ENCODE measurements at places on chromosomes 3 and 15.
A peak's percentile ranks its signal among the peaks of the same experiment; 100 is the strongest.

DNA sequence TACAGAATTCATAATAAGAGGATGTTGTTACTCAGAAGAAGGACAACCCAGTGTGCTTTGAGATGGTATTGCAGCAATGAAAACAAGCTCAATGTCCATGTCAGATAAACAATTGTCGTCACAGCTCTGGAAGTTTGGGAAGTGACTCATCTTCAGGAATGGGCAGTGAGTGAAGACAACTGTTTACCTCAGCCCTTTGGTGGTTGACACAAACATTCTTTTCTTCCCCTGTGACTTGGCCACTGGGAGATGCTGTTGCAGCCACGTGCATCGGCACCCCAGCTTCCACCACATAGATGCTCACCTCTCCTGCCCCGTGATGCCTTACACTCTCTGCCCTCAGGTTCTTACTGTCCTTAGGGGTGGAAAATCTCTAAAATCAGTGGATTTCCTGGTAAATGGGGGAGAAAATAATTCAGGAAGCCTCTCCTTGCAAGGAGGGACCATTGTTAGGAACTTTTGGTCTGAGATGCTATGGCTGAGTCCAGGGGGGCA, 114.1 kb upstream of the GALNT15 start:
- DNase-seq = no peak

DNA sequence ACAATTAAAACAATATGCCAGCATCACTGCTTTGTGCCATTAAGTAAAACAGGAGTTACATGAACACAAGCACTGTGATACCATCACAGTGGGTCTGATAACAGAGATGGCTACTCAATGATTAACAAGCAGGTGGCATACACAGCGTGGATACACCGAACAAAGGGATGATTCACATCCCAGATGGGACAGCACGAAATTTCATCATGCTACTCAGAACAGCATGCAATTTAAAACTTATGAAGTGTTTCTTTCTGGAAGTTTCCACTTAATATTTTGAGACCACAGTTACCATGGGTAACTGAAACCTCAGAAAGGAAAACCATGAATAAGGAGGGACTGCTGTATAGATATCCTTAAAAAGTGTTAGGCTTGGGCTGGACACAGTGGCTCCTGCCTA, 44.5 kb downstream of the SLC24A1 start:
- DNase-seq = no peak

GRCh38 chr15:25860885-25861866, 2.0 kb downstream of the ATP10A start:
- peak; percentile 49 for DNase-seq

DNA sequence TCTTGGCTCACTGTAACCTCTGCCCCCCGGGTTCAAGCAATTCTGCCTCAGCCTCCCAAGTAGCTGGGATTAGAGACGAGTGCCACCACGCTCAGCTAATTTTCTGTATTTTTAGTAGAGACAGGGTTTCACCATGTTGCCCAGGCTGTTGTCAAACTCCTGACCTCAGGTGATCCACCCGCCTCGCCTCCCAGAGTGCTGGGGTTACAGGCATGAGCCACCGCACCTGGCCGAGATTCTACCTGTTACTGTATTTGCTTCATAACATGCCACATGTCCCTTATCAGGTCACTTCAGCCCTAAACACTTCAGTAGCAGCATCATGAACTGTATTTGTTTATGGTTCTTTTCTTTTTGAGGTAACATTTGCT, 7.5 kb upstream of the LCTL start:
- no peak for DNase-seq

- DNase-seq = no peak
Measured at GRCh38 chr3:30135190-30135589, 471.2 kb upstream of the TGFBR2 start.

DNA sequence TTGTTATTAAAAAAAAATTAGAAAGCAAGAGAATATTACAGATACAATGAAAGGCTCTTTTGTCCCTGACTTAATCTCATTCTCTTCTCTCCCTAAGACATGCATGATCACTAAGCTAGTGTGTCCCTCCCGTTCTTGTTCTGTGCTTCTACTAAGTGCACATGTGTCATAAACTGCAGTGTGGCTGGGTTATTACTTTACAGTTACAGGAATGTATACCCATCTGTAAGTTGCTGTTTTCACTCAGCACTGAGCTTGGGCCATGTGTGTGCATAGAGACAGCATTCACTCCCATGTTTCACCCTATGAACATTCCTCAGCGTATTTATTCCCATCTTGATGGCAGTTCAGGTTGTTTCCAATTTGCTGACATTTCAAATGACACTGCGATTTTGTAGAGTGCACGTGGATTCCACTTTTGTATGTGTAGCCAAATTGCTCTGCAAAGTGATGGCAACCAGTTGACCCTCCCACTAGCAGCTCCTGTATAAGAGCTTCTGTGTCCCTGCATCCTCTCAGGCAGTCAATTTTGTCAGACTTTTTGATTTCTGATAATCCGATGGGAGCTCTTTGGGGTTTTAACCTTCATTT, 145.8 kb upstream of the UBE2E1 start:
- DNase-seq = no peak

DNA sequence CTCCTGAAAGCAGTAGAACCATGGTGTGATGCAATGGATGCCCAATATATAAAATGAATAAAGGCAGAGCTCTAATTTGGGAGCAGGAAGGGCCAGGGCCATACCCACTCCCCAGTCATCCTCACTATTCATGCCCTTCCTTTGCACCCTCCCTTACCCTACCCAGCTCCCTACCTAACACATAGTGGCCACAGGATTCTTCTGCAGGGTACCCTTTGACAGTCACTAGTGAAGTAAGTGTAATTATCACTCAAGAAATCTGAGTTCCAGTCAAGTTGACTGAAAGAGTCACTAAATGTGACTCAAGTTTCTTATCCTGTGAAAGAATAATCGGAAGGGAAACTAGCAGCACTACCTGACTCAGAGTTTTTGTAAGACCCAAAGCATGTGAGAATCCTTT, 69.2 kb downstream of the RASA2 start:
- DNase-seq = no peak
